ENCODE measurements at places on chromosomes 4 and X. TPM values are rescaled to one million over a fixed set of nuclear protein-coding genes. Genes with fewer than 3 reads are reported as not detected.
A peak's percentile ranks its signal among the peaks of the same experiment; 100 is the strongest.

- DNase-seq, result peak; percentile 30
Measured at GRCh38 chrX:40155589-40156469, 58.1 kb upstream of the BCOR start.

GRCh38 chr4:165580351-165580905 is 201.6 kb downstream of the CPE start:
- DNase-seq, result peak; percentile 6

GPR82 gene
- total RNA-seq, result 0.10 TPM

DNA sequence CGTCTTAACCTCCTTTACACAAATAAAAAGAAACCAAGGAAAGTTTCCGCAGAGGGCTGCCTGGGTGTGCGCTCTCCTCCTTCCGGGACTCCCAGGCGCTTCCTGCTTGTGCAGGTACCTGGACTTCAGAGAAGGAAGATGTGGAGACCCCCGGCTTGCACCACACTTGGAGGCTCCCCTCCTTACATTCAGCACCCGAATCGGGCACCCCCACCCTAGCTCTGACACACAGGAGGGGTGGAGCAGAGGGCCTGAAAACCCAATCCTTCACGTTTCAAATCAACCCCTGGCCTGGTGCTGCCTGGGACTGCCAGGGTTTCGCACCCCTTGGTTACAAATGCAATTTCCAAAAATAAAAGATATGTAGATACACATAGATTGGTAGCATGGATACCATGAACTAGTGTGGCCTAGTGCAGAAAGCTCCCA is 3.1 kb downstream of the NKX3-2 start:
- DNase-seq, result no peak

GRCh38 chr4:162839814-162840213 is 326.9 kb downstream of the NAF1 start:
- no peak for DNase-seq

DNA sequence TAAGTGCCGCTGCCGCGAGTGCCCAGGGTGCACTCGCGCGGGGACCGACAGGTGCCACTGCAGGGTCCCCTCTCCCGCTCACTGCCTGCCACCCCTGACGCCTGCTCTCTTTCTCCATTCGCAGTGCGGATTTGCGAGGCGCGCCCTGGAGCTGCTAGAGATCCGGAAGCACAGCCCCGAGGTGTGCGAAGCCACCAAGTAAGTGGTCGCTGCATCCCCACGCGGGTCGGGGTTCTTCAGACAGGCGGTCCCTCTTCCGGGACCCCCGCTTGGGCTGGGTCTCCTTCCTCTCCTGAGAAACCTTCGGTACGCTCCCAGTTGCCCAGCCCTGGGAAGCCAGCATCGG is 547 bp downstream of the GUCY1A1 start:
- peak; percentile 54 for DNase-seq

GRCh38 chr4:12703036-12703435 is 781.1 kb downstream of the RAB28 start:
- DNase-seq, result peak; percentile 6

GRCh38 chr4:93480452-93480851 is 348.1 kb upstream of the ATOH1 start:
- DNase-seq, result no peak

Data from tongue (tissue), 3 donors.